ENCODE measurements at places on chromosomes 3 and 15.

GRCh38 chr3:15271785-15272381 lies 60.5 kb downstream of the SH3BP5 start:
- DNase-seq = no peak

GRCh38 chr15:64681424-64682024 lies 93.9 kb downstream of the RBPMS2 start:
- no peak for DNase-seq

GRCh38 chr3:124298951-124299350 lies 307.0 kb upstream of the ROPN1 start:
- peak; percentile 1 for DNase-seq

DNA sequence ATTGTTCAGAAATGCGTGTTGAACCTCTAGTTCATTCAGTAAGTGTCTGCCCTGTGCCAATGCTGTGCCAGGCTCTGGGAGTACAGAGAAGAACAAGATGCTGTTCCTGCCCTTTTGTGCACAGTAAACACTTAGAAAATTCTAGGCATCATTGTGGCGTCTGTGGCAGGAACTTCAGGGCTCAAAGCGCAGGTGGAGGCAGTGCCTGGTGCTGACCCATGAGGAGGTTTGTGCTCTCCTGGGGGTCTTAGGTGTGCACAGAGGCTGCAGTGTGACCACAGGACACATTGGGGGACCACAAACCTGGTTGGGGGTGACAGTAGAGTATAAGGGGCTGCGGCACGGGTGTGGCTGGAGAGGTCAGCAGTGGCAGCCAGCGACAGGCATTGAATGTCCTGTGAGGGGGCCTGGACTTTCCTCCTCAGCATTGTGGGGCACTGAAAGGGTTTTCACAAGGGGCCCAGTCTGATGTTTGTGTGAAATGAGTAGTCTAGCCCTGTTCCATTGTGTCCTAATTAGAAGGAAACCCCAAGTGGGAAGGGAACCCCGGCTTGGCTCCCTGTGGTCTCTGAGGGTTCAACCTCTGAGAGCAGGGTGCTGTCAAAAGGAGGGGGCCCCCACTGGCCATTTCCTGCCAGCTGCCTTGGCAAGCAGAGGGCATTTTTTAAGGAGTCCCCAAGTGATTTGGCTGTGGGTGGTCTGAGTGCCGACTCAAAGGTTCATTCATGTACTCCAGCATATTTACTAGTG lies 20.9 kb downstream of the MRAS start:
- DNase-seq = no peak

DNA sequence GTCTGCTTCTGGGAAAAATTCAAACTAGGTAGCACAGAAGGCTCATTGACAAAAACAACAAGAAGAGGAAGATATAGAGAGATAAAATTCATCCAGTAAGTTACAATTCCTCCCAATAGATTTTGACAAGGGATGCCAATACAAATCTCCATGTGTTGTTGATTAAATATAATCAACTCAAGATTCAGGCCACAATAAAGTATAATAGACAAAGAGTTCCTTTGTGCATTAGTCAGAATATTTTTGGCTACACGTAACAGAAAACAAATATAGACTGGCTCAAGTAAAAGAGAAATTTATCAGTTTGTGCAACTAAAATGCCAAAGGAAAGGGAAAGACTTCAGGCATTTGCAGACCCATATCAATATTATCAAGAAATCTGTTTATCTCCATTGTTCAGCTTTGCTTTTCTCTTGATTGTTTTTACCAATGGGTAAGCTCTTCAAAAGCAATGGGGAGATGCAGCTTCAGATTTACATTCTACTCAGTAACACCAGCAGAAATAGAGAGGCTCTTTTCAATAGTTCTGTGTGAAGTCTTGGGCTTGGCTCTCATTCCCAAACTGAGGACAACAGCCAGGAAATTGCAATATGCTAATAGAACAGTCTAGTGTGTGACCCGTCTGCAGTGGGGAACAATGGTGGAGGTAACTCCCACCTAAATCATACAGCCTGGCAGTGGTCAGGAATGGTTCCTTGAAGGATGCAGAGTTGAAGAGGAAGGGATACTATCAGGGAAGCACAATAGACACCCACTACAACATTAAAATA lies 77.6 kb upstream of the PROK2 start:
- DNase-seq = no peak

GRCh38 chr15:34760909-34761308 lies 6.1 kb upstream of the GJD2 start:
- no peak for DNase-seq

DNA sequence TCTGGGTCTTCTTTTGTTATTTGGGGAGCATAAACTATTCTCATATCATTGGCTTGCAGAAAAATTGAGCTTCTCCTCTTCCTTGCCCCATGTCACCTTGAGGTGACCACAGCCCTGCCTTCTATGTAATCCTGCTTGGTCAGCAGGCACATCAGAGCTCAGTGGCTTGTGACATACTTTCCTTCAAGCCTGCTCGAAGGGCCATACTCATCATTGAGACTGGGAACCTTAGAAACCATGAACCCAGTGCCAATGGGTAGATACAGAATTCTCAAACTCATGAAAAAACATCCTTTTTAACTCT lies 3.7 kb upstream of the CCR2 start:
- no peak for DNase-seq

DNA sequence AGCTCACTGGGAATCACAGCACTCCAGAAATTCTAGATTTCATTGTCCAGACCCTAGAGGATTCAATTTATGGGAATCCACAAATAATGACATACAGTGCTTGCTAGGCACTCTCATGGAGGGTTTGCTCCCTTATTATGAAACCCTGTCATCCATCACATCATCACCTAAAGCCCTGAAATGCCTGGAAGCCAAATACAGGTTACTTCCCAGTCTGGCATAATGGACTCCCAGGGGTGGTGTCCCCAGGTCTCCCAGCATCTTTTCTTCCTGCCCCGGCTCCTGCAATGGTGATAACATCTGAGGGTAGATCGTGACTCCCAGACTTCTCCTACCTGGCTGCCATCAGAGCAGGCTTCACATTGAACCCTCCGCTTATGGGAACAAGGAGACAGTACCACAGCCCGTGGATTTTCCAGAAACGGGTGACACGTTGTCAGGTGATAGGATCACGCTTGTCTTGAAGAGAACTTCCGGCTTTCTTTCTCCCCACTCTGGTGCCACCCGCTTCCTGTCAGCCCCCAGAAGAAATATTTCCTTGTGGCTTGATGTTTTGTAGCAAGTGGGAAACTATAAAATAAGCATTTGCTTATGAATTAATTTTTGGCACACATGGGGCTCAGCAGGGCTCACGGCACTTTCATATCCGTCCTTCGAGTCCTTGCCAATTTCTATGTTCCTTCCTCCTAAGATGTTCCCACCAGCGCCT lies 238.7 kb upstream of the BHLHE40 start:
- DNase-seq = no peak

DNA sequence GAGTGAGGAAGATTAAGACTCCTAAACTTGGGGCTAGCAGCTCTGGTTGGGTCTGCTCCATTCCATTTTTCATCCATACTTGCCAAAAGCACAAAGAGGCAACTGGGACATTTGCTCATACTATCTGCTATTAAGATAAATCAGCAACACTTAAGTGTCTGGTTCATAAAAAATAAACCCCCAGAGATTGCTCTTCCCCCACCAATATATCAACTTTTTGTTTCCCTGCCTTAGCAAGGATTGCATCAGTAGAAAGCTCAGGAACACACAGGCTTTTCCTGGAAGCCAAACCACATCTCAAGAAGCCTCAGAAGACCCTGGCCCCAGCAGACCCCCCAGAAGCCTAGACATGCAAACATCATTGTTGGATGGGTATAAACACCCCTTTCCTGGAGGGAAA lies 232.4 kb upstream of the WNT5A start:
- no peak for DNase-seq

DNA sequence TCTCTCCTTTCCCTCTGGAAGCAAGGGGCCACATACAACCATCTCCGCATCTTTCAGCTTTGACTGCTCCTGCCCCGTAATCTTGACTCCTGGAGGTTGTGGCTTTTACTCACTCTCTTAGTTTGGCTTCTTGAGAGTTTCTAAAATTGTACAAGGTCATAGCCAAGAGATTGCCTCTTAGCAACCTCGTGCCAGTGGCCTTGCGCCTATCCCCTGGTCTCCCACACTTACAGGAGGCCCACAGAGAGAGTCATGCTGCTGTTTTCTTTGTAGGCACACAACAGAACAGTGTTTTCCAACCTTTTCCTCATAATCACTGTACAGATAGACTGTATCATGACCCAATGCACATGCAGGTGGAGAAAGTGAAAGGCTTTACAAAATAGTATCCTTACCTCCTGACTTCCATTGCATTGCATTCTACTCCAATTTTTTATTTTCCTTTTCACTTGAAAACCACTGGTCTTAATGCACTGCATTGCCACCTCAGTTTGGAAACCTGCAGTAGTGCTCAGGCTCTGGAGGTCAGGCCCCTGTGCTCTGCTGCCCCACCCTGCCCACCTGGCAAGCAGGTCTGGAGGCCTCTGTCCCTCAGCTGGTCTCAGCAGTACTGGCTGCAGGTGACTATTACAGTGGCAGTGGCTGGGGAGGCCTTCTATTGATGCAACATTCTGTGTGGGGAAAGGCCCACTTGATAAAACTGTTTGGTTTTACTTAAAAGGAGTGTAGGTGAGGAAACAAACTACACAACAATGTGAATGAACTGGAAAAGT lies 156.2 kb downstream of the DNAJB8 start:
- no peak for DNase-seq

- no peak for DNase-seq
These were observed 6.4 kb downstream of the HES1 start for GRCh38 chr3:194142156-194142910.

DNA sequence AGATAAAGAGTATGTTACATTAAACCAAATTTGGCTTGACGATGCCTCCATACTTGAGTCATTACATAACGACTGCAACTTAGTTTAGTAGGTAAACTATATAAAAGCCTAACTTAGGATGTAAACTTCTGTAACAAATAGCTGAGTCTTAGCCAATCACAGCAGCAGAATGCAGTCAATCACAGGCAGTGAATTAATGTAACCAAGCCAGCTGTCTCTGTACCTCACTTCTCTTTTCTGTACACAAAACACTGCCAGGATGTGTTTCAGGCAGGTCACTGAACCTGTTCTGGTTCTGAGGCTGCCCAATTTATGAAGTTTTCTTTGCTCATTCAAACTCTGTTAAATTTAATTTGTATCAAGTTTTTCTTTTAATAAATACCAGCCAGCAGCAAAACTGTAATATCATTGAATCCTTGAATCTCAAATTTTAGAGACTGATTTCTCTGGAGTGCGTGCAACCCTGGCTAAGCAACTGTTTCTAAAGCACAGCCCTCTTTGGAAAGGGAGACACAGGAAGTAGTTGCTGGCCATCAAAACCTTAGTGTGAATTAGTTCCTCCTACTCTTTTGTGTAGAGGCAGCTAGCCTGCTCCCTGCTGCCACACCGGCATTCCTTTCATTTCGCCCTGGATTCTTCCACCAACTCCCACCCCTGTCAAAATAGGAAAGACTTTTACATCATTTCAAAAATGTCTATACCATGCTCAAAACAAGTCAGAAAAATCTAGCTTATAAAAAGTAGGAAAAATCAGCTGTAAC lies 15.2 kb downstream of the RFTN1 start:
- no peak for DNase-seq

Measured in amniotic stem cell (primary cell).